ENCODE measurements at places on chromosomes 2 and 18.

DNA sequence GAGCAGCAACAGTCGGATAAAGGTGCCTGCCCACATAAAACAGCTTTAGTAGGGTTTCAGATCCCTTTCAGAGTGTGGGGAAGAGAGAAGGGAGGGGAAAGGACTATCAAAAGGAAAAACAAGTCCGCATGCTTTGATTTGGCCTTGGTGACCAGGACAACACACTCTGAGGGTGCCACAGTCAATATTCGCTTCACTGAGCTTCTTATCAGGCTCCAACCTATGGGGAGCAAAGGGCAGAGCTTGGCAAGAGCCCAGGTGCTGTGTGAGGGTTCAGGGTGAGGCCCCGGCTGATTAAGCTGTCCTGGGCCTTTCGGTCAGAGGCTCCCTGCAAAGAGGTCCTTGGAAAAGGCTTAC, 237.4 kb upstream of the SMAD2 start:
- no peak for DNase-seq

DNA sequence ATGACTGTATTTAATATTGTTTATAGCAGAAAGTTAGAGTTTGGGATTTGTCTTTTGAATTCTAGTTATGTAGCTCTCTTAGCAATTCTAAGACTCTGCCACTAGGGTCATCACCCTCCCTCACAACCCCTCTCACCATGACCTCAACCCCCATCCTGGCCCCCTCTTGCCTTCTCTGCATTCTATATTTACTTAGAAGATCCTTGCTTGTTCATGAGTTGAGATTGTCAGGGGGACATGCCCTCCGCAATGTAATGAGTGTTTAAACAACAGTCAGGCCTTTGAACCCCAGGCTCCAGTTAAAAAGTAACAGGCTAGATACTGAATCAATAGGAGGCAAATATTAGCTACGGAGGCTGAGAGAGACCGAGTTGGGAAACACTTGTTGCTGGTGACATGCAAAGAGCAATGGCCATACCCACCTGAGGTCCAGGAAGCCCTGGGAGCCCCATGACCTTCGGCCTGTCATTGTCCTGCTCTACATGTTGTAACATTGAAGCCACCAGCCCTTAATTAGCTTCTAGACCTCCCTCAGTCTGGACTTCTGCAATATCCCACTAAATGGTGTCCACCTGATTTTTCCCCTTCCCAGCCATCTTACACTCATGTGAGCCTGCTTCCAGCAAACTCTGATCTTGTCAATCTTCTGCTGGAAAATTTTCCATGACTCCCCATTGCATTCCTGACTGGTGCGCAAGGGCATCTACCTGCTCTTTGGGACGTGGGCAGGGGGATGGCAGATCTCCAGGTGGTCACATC, 221.1 kb downstream of the ALPK2 start:
- no peak for DNase-seq

GRCh38 chr2:188963741-188964140, 10.4 kb upstream of the COL3A1 start:
- no peak for DNase-seq

DNA sequence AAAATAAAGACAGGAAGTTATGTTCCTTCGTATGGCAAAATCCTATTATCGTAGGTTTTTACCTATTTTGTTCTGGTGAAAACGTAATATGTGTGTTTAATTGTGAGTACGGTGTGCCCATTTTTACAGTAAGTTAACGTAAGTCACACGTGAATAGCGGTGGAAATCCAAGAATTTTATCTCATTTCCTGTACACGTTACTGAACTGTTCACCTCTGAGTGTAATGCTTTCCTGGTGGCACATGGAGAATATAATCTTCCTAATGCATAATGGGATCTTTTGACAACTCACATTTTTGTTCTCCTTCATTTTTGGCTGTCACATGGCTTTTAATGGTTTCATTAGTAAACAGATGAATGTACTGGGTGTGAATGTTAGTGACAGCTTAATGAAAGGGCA, 28.2 kb downstream of the BCL2L11 start:
- DNase-seq: no peak

DNA sequence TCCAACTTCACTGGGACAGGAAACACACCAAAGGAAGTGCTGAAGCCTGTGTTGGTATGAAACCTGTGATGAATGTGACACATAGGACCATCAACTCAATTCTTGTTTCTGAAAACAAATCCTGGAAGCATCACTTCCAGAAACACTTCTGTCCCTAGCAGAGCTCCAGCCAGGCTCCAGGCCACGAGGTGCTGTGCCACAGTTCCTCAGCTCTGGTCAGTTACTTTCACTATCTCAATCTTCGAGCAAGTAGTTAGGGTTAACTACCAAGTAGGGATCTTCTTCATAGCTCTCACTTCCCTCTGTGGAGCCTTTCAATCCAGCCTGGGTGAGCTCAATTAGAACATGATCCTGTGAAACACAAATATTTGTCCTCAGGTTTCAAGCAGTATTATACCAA, 3.6 kb upstream of the LCT start:
- no peak for DNase-seq

- peak; percentile 89 for DNase-seq
Measured at GRCh38 chr2:5409898-5410381, 282.2 kb upstream of the SOX11 start.
